Anterior cingulate cortex (tissue), 58 donors: ENCODE measurements at places on chromosomes 5 and 9.
A peak's percentile ranks its signal among the peaks of the same experiment; 100 is the strongest.

- no peak for DNase-seq
Observed at GRCh38 chr9:91820949-91821880, 128.8 kb downstream of the ROR2 start.

- no peak for DNase-seq
Observed at GRCh38 chr5:61486476-61486875, 154.4 kb downstream of the ZSWIM6 start.

- peak; percentile 59 for DNase-seq
Observed at GRCh38 chr5:177455036-177455660, 8.5 kb downstream of the PRR7 start.

DNA sequence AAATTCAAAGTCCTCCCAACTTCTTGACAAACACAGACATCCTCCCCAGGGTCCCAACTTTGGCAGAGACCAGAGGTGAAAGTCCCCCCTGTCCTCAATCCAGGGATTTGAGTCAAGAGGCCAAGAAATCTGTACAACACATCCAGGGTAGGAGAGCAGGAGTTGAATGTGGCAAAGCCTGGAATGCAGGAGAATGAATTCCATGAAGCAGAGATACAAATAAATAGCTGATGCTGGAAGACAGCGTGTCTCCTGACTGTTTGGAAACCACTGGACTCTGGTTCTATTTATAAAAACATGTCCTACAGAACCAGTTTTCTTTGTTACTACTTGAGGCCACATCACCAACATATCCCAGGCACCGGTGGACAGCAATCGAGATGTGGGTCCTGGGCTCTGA is 43.7 kb upstream of the SLIT3 start:
- DNase-seq: no peak

DNA sequence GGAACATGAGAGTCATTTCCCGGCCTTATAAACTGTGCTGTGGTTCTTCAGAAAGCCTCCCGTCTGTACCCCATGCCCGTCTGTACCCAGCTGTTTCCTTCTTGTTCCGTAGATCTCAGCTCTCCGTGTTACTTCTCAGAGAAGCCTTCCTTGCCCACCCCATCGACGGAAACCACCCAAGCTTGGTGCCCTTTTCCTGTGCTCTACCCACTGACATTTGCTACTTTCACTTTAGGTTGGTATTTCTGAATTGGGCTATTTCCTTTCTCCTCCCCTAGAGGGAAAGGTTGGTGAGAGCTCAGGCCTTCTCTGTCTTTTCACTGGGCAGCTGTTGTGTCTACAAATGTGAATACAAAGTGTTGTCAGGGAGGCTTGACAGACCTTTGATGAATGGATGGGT is 764.5 kb upstream of the ADAMTS16 start:
- no peak for DNase-seq

GRCh38 chr5:128084228-128085167 is 932 bp downstream of the SLC12A2 start:
- peak; percentile 20 for DNase-seq

GRCh38 chr5:147686421-147686820 is 96.1 kb downstream of the JAKMIP2 start:
- no peak for DNase-seq

- no peak for DNase-seq
Observed at GRCh38 chr5:54548565-54548964, 31.0 kb downstream of the SNX18 start.

GRCh38 chr5:143707806-143708205 is 104.2 kb upstream of the HMHB1 start:
- DNase-seq: no peak

DNA sequence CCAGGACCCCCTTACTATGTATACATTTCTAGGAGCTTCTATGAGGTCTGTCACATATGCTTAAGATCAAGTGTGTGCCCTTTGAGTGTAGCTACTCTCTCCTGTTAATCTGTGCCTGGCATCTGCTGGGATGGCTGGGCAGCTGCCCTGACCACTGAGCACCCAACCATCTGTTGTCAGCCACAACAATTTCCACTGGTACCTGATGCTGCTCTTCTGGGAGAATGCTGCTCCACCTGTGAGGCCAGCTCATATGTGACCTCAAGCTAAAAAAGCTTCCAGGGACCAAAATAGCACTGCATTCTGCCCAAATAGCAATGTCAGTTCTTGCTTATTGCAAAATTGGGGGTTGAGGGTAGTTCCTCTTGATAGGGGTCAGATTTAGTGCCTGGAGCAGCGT is 595.6 kb downstream of the RAB3C start:
- DNase-seq: no peak

DNA sequence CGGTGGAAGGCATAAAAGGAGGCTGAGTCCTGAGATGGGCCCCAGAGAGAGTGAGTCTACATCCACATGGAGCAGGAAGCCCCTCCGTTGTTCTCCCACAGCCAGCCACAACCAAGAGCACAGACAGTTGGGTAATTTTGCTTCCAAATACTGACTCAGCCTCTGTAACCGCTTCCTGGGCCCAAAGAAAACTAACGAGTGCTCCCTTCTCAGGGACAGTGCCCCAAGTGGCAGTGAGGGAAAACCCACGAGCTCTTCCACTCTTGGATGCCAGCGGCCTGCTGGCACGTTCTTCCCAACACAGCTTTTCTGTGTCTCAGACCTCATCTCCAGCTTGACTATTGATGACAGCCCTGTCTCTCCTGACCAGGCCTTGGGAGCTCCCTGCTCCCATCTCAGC is 207.6 kb downstream of the FSTL4 start:
- no peak for DNase-seq
